Kidney epithelial cell (primary cell): ENCODE measurements at places on chromosomes 6 and 20.

- no peak for DNase-seq
Measured at GRCh38 chr6:167933847-167934246, 63.6 kb upstream of the KIF25 start.

GRCh38 chr6:109512271-109512817, 29.3 kb upstream of the ZBTB24 start:
- DNase-seq, result no peak

- DNase-seq, result no peak
Measured at GRCh38 chr6:37141281-37142049, 28.5 kb upstream of the PIM1 start.

DNA sequence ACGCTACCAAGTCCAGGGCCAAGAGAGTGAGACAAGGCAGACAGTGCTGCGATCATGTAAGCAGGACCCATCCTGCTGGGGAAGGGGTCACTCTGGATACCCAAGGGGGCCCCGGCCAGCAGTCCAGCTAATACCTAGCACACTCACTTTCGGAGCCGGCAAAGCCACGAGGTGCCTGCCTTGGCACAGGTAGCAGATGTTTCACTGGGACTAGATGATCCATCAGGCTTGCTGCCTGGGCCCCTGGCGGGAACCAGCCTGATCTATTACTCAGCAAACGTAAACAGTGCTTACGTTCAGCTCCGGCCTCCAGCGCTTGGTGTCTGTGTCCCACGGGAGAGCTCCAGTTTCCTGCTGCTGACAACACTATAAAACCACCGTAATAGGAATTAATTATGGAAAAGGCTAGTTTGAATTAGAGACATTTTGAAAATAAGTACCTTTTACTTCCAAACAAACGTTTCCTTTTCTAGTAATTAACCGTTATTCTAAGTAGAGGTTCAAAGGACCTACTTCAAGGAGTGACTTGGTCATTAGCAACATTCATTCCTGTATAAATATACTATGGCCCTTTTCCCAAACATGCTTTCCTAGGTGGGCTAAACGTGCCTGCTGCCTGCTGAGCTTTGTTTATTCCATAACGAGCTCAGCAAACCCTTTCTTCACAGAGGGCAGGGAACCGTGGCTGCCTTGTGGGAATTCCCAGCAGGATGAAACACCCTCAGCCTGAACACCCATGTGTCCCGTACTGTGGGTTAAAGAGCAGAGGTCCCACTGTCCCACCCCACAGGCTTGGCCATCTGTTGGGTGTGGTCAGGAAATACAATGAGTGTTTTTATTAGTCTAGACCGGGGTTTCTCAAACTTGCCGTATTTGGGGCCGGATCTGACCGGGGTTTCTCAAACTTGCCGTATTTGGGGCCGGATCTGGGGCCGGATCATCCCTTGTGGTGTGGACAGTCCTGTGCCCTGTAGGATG, 18.4 kb downstream of the SLC22A23 start:
- DNase-seq, result peak; percentile 50

DNA sequence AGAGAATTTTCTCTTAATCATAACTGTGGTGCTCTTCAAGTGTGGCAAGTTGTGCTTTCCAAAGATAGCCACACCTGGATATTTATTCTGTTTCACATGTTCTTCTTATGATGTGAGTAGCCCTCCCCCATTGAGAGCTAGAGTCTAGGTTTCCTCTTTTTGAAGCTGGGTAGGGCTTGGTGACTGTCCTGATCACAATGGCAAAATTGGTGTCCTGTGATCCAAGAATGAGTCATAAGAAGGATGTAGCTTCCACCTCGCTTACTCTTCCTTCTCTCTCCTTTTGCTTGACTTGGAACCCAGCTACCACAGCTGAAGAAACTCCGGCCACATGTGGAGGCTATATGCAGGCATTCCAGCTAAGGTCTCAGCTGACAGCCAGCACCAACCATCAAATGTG, 7.4 kb upstream of the IGF2R start:
- DNase-seq, result no peak
